Stimulated activated CD4-positive, alpha-beta T cell treated with anti-CD3 and anti-CD28 coated beads, Interleukin-15, amount 100 ng/mL, for 1 hour (primary cell): ENCODE measurements at places on chromosomes 13 and 19.

DNA sequence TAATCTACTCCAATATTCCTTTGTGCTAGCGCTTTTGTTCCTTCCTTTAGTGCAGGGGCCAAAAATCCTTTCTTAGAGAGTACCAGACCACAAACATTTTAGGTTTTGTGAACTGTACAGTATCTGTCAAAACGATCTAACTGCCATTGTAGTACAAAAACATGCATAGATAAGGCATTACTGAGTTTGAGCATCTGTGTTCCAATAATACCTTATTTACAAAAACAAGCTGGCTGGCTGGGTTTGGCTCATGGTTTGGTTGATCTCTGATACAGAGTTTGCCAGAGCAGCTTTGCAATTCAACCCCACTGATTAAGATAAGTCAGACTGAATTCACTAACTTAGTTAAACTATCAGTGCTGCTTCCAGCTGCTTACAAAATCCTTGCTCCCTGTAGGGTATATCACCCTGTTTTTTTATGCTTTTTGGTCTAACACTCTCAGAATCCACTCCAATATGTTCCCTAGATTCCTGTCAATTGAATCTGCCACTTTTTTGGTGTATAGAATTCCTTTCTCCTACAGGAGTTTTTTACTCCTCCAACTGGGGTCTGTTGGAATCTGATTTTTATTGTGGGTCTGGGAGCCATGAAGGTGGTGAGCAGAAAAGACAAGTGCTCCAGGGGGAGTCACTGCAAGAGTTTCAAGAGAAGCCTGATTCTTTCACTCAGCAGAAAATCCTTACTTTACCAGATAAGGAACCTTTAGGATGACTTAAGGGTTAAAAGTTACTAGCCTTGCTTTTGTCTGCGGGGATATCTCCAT lies 1399.4 kb downstream of the EFNB2 start:
- DNase-seq: no peak

DNA sequence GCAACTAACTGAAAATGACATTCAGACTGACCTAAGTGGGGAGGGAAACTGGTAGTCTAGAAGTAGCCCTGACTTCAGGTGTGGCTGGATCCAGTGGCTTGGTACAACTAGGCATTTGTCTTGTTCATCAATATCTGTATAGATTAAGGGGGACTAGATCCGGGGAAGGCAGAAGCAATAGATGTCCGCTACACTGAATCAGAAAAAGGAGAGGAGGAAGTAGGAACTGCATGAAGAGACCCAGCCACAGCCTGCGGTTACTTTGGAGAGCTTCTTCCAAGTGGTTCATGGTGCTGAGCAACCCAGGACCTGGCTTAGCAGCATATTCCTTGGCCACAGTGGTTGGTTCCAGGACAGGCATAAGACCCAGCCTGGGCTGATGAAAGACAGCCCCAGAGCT lies 9.9 kb upstream of the PRODH2 start:
- no peak for DNase-seq

DNA sequence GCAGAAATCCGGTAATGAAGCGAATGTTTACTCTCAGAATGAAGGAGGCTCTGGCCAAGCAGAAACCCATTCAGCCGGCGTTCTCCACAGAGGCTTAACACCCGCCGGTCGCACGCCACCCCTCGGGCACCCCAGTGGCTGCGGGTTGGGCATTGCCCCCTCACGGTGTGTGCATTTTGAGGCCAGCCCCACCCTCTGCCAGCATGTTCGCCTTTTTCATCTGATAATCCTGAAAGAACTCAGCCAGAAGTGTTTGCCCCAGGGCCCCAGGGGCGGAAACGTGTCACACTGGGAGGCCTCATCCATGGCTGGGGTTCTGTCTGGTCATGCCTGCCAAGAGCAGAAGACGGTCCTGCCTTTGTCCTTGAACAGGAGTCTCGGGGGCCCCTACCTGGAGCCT lies 34.2 kb downstream of the COMP start:
- no peak for DNase-seq

GRCh38 chr13:52096062-52096461 lies 32.8 kb downstream of the NEK5 start:
- DNase-seq: no peak

DNA sequence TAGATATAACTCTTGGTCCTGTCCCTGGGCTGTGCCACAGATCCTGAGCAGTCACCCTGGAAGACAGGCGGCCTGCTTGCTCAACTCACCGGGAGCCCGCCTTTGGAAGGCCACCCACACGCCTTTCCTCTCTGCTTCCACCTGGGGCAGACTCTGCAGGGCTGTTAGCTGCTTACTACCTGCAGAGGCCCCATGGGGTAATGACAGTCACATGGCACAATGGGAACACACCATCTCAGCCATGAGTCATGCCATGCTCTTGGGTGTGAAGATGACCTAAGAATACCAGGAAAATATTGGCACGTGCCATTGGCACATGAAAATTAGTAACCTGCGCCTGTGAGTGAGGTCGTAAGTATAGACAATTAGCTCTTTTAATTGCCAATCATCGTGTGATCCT lies 108.6 kb downstream of the COL4A2 start:
- DNase-seq: no peak

- no peak for DNase-seq
Observed at GRCh38 chr19:46841458-46842083, 9.1 kb downstream of the AP2S1 start.

DNA sequence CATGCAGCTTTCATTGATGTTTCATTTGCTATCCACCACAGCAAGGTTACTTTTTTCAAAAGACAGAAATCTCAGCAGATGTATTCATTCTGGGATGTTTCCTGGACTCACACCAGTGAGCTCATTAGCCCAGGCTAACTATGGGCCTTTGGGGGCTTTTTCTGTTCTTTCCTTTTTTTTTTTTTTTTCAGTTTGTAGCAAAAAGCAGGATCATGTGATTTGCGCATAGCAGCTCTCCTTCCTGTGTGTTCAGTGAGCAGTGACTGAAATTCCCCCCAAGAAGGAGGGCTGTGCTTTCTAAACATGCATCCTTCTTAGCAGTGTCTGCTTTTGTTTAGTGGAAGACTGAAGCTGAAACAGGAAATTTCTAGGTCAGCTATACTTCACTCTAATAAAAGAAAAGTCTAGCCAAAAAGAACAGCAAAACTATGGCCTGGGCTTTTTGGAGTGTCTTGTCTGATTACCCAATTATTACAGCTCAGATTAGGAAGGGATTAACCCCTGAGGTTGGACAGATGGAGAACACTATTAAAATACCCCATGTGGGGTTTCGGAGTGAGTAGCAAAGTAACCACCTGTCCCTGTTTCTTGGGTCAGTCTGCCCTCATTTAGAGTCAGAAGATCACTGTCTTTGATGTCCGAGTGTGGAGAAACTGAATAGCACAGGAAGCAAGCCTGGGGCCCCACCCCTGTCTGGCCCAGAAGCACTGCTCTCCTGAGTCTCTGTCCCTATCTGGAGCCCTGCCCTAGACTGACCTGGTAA lies 8.9 kb upstream of the AMER2 start:
- DNase-seq: no peak

DNA sequence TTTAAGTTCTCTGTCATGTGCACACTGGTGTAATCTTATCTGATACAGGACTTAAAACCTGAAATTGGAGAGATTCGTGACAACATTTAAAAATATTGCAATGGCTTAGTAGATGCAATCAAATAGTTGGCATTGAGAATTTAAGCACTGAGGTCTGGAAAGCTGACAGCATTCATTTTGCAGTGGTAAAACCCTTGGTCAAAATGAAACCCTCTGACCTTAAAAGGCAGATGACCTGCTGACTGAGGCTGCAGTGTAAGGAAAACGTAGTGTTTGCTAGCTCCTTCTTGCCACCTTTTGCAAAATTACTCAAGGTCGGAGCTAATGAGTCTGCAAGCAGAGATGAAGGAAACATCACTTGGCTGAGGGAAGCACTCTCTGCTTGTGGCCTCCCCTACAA lies 150.6 kb downstream of the KCTD12 start:
- DNase-seq: no peak

DNA sequence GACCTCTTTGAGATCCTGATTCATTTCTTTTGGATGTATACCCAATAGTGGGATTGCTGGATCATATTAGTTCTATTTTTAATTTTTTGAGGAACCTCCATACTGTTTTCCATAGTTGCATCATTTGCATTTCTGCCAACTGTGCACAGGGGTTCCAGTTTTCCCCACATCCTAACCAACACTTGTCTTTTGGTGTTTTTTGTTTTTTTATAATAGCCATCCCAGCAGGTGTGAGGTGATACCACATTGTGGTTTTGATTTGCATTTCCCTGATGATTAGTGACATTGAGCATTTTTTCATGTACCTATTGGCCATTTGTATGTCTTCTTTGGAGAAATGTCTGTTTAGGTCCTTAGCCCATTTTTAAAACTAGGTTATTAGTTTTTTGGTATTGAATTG lies 18.8 kb upstream of the GPR183 start:
- no peak for DNase-seq

DNA sequence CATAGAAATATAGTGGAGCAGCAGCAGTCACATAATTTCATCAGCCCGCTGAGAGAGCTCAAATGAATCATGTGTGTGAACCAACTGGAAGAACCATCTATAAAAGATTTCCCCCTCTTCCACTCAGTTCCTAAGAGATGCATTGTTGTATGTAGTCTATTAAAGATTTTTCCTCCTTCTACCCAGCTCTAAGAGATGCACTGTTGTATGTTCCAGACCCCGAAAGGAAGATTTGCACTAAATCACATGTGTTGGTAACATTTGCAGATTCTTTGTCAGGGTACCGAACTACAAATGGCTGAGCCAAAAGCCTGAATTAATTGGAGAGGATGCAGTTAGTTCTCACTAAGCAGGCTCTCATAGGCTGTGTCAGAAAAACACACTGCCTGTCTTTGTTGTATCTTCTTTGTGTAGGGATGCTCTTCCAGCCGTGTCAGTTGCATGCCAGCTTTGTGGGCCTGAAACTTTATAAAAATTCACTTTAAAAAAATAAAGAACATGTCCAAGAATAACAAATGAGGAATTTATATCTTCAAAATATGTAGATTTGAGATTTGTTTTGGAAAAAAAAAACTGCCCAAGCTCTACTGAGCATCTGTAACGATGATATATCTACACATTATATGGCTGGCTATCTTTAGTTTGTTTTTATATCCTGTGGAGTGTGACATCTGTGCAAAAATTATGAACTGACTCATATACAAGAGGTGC lies 223.1 kb downstream of the MZT1 start:
- DNase-seq: no peak

- no peak for DNase-seq
Observed at GRCh38 chr19:34989298-34989697, 10.8 kb upstream of the GRAMD1A start.

- DNase-seq: no peak
Observed at GRCh38 chr19:47456721-47457474, 14.8 kb downstream of the SLC8A2 start.
